ENCODE measurements at places on chromosomes 4 and X. TPM values are rescaled to one million over a fixed set of nuclear protein-coding genes. Genes with fewer than 3 reads are reported as not detected.

DNA sequence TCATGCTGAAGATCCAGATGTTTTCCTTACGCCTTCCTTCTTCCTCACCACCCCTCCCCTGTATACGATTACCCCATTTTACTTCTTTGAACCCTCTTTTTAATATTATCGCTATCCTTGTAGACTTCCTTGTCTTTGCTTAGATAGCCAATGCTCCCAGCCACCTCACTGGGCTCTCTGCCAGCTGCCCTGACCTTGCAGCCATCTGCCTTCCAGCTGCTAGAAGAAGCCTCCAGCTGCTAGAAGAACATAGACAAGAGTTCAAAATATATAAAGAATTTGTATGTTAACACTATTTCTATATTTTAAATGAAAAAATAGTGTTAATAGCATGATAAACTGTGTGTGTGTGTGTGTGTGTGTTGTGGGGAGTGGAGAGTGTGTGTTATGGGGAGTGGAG, 374.7 kb downstream of the ANKRD50 start:
- no peak for DNase-seq

- no peak for DNase-seq
Measured at GRCh38 chrX:96052078-96052477, 632.6 kb upstream of the DIAPH2 start.

DNA sequence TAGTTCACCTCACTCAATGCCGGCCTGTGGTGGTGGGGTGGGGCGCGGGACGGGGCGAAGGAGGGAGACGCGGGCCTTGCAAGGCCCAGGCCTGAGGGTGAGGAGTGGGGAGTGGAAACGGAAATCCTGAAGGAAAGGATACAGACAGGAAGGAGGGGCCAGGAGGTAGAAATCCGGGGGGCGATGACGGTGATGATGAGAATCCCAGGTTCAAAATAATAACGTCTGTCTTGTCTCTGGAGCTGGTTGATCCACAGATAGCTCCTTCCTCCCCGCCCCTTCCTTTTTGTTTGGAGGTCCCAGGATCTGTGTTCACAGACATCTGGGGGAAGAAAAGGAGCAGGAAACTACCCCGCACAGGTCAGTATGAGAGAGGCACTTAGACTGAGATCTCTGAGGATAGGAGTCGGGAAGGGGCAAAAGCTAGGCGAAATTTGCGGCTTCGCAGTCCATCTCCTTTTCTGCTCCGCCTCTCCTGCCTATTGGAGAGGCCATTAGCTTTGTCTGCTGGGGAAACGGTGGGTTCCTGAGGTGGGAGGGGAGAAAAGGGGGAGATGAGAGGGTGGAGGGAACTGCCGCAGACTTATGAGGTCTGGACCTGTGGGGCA, 746 bp downstream of the TCEAL7 start:
- DNase-seq: no peak

DNA sequence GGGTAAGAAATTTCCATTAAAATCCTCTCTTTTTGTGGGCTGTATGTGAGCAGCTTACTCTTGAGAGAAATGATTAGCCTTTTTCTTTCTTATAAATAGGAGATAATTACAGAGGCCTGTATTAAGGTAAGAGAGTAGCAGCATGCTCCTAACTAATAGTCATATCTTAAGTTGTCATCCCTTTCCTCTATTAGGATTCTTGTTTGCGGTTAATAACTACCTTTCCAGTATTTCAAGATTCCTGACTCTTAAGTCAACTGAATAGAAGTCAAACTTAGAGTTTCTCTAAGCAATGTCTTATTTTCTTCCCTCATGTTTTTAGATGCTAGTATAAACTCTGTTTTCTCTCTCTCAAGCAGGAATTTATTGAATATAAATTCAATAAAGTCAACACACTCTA, 139.9 kb upstream of the GPRIN3 start:
- no peak for DNase-seq

GRCh38 chr4:104728380-104729122, 233.9 kb upstream of the CXXC4 start:
- no peak for DNase-seq

CTSO gene
- polyA plus RNA-seq: 26.0 TPM

ATG4A gene
- polyA plus RNA-seq: 23.8 TPM

All from forelimb muscle (tissue), 1 donor.